Effector CD4-positive, alpha-beta T cell (primary cell): ENCODE measurements at places on chromosomes 13 and 19.

GRCh38 chr13:51819544-51819943, 15.6 kb upstream of the DHRS12 start:
- no peak for DNase-seq

DNA sequence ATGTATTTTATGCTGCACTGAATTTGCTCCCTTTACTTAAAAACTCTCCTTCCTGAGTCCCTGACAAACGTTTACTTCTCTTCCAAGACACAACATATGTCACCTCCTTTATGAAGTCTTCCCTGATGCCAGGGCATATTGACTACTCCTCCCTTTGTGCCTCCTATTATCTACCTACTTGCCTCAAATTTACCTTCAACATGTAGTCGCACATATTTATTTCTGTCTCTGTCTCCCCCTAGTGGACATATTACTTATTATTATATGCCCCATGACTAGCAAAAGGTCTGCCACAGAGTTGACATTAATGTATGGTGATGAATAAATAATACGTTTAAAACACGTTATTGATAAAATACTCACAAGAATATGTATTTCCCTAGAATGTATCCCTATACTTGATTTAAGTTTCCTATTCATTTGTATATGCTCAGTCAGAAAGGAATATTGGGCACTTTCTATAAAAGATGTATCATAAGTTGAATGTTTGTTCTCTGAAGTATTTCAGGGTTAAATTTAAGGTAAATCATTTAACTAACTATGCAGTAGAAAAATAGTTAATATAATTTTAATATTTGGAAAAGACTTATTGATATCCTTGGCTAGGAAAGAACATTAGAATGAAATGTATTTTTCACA, 250.3 kb upstream of the ATXN8OS start:
- DNase-seq: no peak

DNA sequence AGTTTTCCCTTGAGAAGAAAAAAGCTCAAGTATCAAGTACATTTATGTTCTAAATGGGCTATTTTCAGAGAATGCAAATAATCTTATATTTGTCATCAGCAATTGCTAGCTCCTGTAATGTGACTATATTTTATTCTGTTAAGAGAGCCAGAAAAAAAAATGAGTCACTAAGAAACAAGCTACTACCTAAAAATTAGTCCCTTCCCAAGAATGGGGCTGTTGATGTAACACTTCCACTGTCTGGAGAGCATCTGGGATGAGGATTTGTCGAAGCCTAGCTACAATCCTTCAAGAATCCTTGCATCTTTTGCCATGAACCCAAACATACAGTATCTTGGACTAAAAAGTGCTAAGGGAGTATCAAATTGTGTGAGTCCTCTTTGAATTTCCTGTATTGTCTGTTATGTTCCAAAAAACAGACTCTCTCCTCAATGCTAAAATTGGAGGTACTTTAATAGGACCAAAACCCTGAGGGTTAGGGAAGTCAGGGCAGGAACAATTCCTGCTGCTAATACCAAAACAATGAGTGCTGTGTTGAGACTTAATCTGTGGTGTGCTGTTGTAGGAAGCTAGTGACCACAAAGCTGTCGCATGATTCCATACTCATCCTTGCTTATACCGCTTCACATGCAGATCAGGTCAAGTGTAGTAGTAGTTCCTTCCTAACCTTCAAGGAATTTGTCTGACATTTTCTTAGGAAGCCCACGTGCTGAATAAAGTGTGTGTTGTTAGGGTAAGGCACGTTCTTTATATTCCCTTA, 4.9 kb upstream of the ZC3H13 start:
- DNase-seq: no peak

DNA sequence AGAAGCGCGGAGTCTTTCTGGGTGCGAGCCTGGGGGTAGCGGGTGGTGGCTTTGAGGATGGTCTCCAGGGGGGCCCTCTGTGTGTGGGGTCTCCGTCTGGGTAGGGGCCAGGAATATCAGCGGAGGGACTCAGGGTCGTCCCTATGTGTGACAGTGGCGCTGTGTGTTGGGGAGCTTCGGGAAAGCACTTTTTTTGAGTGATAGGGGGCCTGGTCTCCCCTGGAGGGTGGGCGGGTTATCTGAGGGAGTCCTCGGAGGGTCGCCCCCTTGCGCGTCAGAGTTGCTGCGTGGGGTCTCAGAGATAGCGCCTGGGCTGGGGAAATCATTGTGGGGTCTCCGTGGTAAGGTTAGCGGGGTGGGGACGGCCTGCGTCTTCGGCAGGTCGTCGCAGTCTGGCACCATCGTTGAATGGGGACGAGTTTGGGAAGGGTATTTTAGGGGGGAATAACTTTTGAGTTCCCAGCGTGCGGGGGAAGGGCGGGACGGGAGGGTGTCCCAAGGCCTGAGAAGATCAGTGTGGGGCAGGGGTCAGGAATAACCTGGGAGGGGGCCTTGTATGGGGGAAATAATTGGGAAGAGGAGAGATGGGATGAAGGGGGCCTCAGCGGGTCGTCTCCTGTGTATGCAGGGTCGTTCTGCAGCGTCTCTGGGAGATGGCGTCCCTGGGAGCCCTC, 857 bp downstream of the IER2 start:
- peak; percentile 24 for DNase-seq

GRCh38 chr13:39599842-39600241, 3.2 kb downstream of the LHFPL6 start:
- DNase-seq: no peak

DNA sequence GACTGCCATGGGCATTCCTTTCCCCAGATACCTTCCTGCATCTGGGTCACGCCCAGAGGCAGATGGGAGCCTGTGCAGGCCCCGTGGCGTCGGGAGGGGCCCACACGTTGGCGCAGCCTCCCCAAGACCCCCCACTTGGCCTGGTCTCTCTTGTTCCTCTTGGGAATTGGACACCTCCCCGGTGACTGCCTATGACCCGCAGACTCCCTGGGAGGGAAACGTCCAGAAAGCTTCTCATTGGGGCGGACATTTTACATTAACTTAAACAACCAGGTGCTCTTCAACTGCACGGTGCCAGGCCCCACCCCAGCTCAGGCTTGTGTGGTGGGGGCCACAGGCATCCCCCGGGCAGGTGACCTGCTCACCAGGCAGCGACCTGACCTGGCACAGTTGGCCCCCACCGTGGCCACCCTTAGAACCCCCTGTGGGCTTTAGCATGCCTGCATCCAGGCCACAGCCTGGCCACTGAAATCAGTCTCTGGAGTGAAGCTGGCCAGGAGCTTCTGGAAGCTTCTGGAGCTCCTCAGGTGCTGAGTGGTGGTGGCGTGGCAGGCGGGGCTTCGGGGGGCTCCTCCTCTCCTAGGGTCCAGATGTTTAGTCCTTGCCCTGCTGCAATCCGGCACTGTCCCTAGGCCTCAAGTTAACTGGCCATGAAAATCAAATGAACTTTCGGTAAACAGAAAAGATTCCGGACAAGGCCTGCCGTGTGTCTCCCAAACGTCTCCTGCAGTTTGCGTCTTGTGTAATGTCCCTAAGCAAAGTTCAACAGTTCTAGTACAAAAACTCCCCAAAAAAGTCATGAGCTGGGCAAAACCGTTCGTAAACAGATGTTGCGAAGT, 8.5 kb upstream of the PROZ start:
- DNase-seq: no peak

DNA sequence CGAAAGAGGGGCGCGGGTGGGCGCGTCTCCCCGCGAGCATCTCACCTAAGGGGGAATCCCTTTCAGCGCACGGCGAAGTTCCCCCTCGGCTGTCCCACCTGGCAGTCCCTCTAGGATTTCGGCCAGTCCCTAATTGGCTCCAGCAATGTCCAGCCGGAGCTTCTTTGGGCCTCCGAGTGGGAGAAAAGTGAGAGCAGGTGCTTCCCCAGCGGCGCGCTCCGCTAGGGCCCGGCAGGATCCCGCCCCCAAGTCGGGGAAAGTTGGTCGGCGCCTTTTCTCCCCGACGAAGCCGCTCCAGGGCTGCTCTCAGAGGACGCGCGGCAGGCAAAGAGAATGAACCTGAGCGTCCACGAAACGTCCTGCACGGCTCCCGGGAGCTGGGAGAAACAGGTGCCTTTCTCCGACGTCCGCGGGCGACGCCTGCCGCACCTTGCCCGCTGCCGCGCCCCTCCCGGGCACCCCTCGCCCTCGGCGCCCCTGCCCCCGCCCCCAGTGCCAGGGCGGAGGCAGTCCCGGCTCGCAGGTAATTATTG, 366 bp upstream of the KL start:
- DNase-seq: no peak

DNA sequence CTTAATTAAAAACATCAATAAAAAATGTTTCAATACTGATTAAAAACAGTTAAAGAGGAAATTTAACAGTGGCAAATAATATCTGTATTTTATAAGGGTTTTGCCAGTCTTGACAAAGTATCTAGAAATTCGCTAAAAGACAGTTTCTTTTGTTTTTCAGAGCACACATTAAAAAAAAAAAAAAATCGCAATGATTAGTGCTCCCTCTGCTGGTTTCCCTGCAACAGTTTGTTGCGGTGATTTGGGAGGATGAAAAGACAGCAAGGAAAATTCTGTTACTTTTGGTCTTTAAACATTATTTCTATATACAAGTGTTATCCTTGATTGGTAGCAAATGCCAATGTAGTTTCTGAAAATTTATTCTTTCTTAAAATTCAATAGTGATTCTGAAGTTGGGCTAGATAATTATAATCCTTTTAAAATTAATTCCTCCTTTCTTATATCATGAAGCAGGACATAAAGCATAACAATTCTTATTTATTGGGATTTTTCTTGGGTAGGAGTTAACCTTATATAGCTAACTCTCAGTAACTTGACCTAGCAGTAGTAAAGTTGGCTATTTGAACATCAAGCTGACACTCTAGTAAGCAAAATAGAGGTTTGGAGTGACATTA, 23.1 kb upstream of the SPRY2 start:
- no peak for DNase-seq

DNA sequence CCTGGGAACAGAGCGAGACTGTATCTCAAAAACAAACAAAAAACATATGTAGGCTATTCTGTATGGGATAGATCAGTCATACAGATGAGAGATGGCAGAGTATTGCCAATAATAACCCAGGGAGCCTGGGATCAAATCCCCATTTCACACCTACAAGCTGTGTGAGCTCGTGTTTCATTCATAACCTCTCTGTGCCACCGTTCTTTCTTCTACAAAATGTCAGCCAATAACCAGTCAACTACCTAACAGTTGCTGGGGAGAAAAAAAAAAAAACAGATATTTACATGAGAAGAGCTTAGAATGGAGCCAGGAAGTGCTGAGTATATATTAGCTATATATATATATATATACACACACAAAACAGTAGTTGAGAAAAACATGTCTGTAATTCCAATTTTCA, 6.5 kb upstream of the IFNL2 start:
- no peak for DNase-seq

DNA sequence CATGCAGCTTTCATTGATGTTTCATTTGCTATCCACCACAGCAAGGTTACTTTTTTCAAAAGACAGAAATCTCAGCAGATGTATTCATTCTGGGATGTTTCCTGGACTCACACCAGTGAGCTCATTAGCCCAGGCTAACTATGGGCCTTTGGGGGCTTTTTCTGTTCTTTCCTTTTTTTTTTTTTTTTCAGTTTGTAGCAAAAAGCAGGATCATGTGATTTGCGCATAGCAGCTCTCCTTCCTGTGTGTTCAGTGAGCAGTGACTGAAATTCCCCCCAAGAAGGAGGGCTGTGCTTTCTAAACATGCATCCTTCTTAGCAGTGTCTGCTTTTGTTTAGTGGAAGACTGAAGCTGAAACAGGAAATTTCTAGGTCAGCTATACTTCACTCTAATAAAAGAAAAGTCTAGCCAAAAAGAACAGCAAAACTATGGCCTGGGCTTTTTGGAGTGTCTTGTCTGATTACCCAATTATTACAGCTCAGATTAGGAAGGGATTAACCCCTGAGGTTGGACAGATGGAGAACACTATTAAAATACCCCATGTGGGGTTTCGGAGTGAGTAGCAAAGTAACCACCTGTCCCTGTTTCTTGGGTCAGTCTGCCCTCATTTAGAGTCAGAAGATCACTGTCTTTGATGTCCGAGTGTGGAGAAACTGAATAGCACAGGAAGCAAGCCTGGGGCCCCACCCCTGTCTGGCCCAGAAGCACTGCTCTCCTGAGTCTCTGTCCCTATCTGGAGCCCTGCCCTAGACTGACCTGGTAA, 8.9 kb upstream of the AMER2 start:
- DNase-seq: no peak

GRCh38 chr13:104987621-104988020, 1547.8 kb downstream of the EFNB2 start:
- DNase-seq: no peak

DNA sequence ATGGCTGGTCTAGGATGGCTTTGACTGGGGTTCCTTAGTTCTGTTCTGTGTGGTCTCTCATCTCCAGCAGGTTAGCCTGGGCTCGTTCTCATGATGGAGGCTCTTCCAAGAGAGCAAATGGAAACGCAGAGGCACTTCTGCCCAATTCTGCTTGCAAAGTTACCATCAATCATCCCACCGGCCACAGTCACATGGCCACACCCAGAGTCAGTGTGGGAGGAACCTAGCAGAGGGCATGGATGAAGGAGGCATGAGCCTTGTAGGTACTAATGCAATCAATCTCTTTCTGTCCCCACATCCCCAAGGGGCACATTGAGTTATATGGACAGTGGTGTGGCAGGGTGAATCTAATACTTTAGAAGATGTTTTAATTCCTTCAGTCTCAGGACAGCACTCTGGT, 207.2 kb downstream of the ZNF536 start:
- no peak for DNase-seq

- DNase-seq: peak; percentile 72
Observed at GRCh38 chr19:40614622-40615411, 13.6 kb downstream of the LTBP4 start.

GRCh38 chr13:27229642-27230041, 21.7 kb upstream of the RPL21 start:
- DNase-seq: no peak

DNA sequence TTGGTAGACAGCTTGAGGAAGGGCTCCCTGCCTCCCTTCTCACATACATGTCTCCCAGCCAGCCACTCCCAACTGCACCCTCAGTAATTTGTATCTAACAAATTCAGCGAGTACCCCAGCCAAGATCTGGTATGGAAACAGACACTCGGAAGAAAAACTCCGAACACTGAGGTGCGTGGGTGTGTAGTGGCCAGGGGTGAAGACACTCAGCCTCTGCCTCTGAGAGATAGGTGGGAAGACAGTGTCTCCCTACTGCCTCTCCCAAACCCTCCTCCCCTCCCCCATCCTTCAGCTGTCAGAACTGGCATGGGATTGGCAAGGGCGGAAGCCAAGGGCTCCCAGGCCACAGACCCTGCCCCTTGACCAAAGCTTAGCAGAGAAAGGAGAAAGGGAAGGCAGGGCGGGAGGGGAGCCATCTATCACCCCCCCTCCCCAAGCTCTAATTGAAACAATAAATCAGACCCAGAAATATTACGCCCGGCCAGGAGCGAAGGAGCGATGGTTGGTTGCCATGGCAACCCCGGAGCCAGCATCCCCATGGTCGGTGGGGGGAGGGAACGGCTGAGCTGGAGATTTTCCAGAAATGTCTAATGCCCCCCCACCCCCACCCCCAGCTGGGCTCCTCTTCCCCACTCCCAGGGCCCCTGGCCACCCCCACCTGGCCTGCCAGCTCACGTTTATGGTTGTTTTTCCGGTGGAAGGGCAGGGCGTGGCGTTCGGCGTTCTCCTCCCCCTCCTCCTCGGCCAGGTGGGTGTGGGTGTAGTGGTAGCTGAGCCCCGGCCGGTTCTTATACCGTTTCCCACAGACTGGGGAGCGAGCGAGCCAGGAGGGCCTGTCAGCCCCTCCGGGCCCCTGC, 7.0 kb downstream of the DPF1 start:
- DNase-seq: no peak

GRCh38 chr13:113087923-113088690, 17.5 kb upstream of the F7 start:
- DNase-seq: no peak

- peak; percentile 75 for DNase-seq
Observed at GRCh38 chr19:41541990-41542584, 33.9 kb upstream of the CEACAM21 start.

- no peak for DNase-seq
Observed at GRCh38 chr13:100951016-100951415, 276.4 kb upstream of the TMTC4 start.
